Urinary bladder (tissue), 4 donors: ENCODE measurements at places on chromosomes 7 and 10. TPM values are rescaled to one million over a fixed set of nuclear protein-coding genes. Genes with fewer than 3 reads are reported as not detected.

Gene C10orf67
- total RNA-seq, result not detected

Gene PON1
- not detected for total RNA-seq

Gene MLXIPL
- 0.37 TPM for total RNA-seq

Gene NEUROD6
- total RNA-seq, result not detected

Gene ATP6V1F
- total RNA-seq, result 38.2 TPM

Gene GPC2
- 3.7 TPM for total RNA-seq

Gene OR2A25
- not detected for total RNA-seq

Gene MYO3A
- 7.0 TPM for total RNA-seq

Gene EFCAB10
- total RNA-seq, result not detected

Gene PLXNA4
- 6.5 TPM for total RNA-seq

Gene ASB4
- 1.9 TPM for total RNA-seq

Gene HABP2
- not detected for total RNA-seq

Gene OR2A7
- 5.6 TPM for total RNA-seq

Gene ANKRD61
- total RNA-seq, result not detected

Gene SLC18A3
- total RNA-seq, result 0.11 TPM

Gene ADAMTS14
- 13.7 TPM for total RNA-seq

Gene PODXL
- 18.7 TPM for total RNA-seq

Gene PNLIP
- total RNA-seq, result not detected

Gene TRPV5
- 0.26 TPM for total RNA-seq

Gene GNAI1
- total RNA-seq, result 81.2 TPM

Gene PTPN20
- total RNA-seq, result 8.6 TPM

Gene SFR1
- 13.6 TPM for total RNA-seq

Gene NPS
- not detected for total RNA-seq

Gene ORAI2
- total RNA-seq, result 11.5 TPM

Gene ZFYVE27
- 13.5 TPM for total RNA-seq

Gene SPDYE2
- total RNA-seq, result 0.16 TPM

Gene RNF32
- 1.0 TPM for total RNA-seq

Gene RAB19
- total RNA-seq, result 1.7 TPM

Gene SMNDC1
- 21.5 TPM for total RNA-seq

Gene SPDYE9
- total RNA-seq, result not detected

Gene LRRD1
- 1.8 TPM for total RNA-seq

Gene FBXW4
- 47.2 TPM for total RNA-seq

Gene ELN
- 483 TPM for total RNA-seq

Gene CADPS2
- 36.0 TPM for total RNA-seq

Gene DNA2
- total RNA-seq, result 16.8 TPM
